ENCODE measurements at places on chromosomes 5 and 9.

GRCh38 chr9:89734600-89735041, 129.8 kb downstream of the GADD45G start:
- no peak for DNase-seq

DNA sequence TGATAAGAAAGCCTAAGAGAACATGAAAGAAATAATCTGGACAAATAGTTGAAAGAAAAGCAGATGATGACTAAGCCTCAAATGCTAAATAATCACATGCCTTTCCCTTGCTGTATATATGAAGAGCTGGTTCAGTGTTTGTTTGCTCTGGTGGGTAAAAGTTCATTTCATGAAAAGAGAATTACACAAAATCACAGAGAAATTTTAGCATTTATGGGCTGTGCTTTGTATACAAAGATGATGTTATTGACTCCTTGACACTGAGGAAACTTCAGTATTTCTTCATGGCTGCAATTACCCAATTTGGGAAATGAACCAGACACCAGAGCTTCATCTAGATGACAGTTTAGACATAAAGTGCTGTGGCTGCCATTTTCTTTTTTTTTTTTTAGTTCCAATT, 527.2 kb downstream of the NR2F1-AS1 start:
- no peak for DNase-seq

DNA sequence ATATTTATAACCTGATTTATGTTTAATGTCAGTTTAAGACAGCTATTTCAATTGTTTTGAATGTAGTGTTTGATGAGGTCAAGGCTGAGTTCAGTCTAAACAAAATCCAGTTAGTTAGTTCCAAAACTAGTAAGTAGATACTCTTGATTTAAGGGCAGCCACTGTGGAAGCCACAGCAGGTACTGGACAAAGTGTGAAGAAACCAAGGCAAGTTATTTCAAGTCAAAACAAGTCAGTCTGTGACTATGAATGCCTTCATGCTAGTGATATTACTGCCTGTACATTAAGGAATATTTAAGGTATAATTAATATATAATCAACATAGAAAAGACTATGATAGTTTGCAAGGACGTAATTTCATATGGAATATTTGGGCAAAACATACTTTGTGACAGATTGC, 362.3 kb downstream of the DMRTA1 start:
- no peak for DNase-seq

GRCh38 chr9:124044448-124044847, 32.9 kb downstream of the LHX2 start:
- no peak for DNase-seq

DNA sequence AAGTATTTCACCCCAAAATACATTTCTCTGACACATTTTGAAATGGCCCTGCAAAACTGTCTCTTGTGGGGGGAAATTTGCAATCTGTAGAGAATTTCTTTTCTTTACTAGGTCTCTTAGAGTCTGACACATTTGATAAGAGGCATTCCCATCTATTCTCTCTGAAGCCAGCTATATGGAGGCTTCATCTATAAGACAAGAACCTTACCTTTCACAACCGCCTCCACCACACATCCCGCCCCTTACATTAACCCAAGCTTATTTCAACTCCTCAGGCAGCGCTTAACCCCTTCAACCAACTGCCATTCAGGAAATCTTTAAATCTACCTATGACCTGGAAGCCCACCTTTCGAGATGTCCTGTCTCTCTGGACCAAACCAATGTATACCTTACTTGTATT, 829.5 kb downstream of the TLE4 start:
- DNase-seq, result no peak

DNA sequence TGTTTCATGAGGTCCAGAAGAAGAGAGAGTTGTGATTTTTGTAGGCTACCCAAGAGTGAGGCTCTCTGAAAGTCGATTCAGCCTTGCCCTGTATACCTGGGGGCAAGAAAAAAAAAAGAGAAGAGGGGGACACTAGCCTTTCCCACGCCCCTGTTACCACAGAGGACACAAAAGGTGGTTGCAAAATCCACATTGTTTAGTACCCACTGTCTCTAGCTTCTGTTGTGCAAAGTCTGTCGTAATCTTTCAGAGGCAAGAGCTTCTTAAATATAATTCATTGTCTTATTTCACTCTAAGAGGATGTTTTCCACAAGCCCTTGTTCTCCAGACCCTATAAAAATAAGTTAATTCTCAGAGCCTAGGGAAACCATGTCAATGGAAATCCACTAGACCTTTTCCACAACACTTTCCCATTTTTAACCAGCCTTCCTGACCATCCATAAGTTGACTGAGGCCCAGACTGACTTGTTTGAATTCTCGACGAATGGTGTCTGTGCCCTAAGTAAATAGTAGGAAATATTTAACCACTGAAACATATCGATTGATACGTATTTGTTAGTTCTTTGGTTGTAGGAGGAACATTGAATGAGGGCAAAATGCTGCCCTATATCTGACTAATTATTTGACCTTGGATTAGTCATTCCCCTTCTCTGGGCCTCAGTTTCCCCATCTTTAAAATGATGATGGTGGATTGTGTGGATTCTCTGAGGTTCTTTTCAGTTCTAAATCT, 182.7 kb downstream of the PAPPA start:
- DNase-seq, result no peak

DNA sequence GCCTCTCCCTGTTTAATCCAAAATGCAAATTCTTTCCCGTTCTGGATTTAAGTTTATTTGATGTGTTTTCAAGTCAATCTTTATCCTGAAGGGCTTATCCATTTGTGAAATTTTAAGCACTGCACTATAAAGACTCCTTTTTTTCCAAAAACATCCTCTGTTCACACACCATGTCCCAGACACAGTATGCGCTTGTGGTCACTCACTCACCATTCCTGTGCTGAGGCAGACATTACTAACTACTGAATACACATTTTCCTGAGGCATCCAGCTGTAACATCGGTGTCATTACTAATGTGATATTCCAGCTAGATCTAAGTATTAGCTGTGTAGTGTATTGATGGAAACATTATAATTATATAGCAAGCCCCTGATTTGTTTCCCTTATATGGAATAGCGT, 298.4 kb downstream of the KCTD16 start:
- DNase-seq, result no peak

DNA sequence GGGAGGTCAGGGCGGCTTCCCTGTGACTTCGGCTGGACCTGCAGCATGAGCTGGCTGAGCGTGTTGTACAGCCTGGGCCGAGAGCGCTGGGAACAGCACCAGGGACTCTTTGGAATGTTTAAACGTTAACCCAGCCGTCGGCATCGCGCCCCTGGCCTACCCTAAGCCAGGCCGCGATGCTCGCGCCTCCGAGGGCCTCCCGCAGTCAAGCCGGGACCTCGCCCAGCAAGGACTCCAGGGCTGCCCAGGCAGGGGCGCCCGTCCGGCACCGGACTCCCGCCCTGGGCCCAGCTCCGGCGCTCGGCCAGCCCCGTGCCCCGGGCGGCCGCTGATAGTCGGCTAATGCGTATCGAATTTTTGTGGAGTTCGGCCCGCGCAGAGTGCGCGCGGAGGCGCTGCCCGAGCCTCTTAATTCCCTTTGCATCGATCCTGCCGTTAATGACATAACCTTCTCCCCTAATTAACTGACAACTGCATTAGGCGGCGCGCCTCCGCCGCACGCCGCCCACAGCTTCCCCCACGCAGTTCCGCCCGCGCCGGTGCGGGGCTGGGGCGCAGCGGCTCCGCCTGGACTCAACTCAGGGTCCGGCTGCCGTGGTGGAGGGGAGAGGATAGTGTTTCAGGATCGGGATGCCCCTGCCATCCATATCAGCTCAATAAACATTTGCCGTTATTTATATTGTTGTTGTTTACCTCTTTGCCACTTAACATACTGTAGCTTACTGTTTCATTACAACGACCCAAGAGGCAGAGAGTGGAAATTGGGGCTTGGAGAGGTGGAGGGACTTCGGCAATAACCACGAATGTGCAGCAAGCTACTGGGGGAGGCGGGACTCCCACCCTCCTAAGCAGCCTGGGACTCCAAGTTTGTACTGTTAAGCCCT, 28.8 kb upstream of the CDC23 start:
- DNase-seq, result no peak

Measured in forelimb muscle (tissue), 1 donor.